ENCODE measurements at places on chromosomes 5 and 9. TPM values are rescaled to one million over a fixed set of nuclear protein-coding genes. Genes with fewer than 3 reads are reported as not detected.

- no peak for DNase-seq
Measured at GRCh38 chr5:103402851-103403250, 144.3 kb downstream of the MACIR start.

GRCh38 chr9:121861501-121862180, 210.2 kb downstream of the DAB2IP start:
- peak; percentile 51 for DNase-seq

GRCh38 chr5:124642151-124642550, 104.3 kb downstream of the ZNF608 start:
- DNase-seq: no peak

DNA sequence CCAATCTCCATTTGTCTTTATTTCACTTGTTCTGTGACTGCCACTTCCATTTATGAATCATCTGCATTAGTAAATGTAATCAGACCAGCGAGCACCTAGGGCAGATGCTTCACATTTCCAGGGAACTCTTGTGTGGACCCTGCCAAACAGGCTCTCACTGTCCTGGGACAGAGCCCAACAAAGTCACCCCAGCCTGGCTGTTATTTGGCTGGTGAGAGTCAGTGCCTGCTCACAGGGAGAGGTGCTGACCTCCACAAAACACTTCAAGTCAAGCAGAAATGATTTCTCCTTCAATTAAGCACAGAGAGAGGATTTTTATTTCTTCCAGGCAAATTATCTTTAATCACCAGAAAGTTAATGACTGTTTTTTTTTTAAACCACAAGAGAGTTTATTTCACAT, 568.0 kb downstream of the MTRR start:
- DNase-seq: no peak

DNA sequence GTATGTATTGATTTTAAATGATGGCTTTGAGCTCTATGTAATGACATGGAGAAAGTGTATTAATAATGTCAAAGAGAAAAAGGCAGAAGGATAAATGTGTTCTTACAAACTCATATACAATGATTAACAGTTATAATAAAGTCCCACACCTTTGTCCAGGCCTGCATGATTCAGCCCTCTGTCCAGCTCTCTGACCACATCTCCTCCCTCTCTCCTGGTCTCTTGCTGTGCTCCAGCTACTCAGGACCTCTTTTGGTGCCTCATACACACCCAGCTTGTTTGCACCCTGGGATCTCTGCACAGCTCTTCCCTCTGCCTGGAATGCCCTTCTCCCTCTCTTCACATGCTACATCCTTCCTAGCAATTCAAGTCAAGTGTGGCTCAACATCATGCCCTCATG, 37.5 kb upstream of the DMRT1 start:
- DNase-seq: no peak

TMEM215 gene
- not detected for total RNA-seq

SNX2 gene
- 39.2 TPM for total RNA-seq

KIAA1958 gene
- 4.5 TPM for total RNA-seq

SPINK4 gene
- 0.70 TPM for total RNA-seq

SLC2A8 gene
- 10.9 TPM for total RNA-seq
